Effector memory CD4-positive, alpha-beta T cell (primary cell): ENCODE measurements at places on chromosomes 4 and X.

- DNase-seq = no peak
These were observed 9.4 kb downstream of the ANKRD50 start for GRCh38 chr4:124703154-124703553.

- DNase-seq = no peak
These were observed 220.1 kb upstream of the STK26 start for GRCh38 chrX:131802836-131803626.

DNA sequence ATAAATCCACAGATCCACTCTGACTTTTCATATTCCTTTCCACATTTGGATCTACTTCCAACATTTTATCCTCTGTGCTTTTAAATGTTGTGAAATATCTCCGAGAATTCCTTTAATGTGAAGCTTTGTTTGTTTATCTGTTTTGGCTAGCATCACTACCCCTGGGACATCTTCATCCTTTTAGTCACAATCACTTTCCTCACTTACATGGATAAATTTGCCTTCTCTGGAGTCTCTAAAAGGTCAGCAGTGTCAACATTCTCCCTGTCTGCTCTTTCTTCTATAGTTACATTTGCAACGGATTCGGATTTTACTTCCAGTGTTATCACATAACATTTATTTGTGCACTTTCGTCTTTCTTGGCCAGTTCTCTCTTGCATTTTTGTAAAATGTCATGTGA, 34.2 kb upstream of the LRAT start:
- DNase-seq = no peak

- no peak for DNase-seq
These were observed 143.6 kb downstream of the RCHY1 start for GRCh38 chr4:75370576-75370975.

DNA sequence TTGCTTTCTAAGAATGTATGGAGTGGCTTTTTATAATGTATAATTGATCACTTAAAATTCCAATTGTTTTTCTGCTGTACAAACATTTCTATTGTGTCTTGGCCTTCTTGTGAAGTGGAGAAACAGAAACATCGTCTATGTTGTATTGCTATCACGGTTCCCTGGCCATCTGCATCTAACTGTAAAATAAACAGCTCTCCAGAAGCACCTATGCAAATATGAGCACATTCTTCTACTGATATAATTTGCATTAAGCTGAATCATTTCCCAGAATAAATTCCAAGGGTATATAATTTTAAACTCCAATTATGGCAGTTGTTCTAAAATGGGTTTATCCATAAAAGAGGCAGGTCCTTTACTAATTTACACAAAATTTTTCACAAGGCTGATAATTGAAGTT, 261.6 kb upstream of the STS start:
- no peak for DNase-seq

DNA sequence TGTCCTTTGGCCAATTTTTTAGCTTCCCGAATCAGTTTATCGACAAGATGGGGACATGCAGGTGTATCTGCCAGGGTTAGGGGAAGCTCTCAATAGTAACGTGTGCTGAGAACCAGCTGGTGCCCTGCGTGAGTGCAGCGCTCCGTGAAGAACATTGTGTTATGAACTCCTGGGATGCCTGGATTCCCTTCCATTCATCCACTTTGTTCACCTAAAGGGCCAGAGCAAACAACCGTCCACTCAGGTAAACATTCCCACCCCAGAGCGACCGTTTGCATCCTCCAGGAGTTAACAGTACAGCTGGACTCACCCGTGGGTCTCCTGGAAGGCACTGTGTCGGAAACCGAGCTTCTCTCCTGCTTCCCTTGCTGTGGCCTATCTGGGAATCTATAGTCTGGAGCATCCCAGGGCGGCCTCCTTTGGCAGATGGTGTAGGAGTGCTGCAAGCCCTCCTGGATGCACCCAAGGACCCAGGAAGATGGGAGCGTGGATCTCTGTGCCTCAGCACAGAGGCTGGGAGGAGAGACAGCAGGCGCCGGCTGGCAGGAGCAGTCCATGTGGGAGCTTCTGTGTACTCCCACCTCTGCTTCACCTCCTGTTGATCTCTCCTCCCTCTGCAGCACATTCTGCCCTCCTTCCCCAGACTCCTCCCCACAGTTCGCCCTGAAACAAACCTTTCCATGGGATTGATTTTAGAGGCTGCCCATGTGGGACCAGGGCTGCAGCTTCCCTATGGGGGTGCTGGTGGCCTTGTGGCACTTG, 62.7 kb downstream of the SHROOM2 start:
- no peak for DNase-seq

GRCh38 chrX:130975947-130976346, 72.9 kb upstream of the ENOX2 start:
- no peak for DNase-seq

- DNase-seq = no peak
These were observed 37.3 kb downstream of the PSAPL1 start for GRCh38 chr4:7397206-7398103.

DNA sequence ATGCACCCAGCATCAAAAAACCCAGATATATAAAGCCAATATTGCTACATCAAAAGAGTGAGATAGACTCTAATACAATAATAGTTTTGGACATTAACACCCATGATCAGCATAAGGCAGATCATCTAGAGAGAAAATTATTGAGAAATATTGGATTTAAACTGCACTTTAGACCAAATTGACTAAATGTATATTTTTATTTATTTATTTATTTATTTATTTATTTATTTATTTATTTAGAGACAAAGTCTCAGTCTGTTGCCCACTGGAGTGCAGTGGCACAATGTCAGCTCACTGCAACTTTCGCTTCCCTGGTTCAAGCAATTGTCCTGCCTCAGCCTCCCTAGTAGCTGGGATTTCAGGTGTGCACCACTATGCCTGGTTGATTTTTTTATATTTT, 193.0 kb downstream of the KLHL4 start:
- DNase-seq = no peak

DNA sequence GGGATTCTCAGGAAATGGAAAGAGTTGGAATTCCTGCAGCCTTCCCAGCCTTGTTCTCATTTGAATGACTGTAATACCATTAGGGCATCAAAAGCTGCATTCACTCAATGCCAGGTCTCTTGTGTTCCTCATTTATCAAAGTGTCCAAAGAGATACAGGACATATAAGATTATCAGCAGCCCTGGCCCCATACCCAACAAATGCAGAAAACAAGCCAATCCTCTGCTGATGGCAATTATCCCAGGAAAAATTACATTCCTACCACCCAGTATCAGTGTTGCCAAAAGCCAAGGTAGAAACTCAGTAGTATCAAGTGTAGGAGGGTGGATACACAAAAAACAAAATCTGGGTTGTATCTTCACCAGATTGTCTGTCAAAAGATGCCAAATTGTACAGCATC, 18.5 kb upstream of the ASB5 start:
- no peak for DNase-seq

- DNase-seq = no peak
These were observed 161.1 kb downstream of the VEGFC start for GRCh38 chr4:176631611-176632010.

DNA sequence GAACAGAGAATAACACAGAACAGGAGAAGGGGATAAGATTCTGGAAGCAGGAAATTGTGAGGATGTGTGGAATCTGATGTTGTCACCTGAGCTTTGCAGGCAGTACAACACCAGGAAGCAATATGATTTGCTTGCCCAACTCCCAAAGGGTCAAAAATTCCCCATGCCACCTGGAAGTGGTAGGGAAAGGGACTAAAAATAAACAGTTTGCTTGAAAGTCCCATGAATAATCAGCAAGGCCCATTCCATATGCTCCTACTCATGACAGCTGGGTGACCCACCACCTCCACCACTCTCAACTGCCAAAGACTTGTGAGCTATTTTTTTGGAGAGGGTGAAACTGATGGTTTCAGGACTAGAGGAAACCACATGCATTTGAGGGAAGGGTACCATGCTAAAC, 168.4 kb downstream of the KCNIP4 start:
- DNase-seq = no peak

DNA sequence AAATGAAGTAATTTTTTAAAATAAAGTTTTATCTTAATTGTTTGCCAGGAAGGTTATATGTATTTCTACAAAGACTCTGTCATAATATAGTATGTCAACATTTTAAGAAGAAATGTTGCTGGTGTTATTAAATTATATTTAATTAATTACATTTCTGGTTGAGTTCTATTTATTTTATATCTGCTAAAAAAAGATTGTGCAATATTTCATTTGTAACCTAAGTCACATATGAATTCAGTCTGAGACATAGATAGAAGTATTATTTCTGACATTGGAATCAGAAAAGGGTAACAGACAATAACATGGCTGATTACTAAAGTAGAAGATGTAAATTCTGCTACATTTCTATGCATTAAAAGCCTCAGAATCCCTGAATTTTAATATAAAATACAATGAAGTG, 1985.1 kb downstream of the C4orf33 start:
- no peak for DNase-seq

DNA sequence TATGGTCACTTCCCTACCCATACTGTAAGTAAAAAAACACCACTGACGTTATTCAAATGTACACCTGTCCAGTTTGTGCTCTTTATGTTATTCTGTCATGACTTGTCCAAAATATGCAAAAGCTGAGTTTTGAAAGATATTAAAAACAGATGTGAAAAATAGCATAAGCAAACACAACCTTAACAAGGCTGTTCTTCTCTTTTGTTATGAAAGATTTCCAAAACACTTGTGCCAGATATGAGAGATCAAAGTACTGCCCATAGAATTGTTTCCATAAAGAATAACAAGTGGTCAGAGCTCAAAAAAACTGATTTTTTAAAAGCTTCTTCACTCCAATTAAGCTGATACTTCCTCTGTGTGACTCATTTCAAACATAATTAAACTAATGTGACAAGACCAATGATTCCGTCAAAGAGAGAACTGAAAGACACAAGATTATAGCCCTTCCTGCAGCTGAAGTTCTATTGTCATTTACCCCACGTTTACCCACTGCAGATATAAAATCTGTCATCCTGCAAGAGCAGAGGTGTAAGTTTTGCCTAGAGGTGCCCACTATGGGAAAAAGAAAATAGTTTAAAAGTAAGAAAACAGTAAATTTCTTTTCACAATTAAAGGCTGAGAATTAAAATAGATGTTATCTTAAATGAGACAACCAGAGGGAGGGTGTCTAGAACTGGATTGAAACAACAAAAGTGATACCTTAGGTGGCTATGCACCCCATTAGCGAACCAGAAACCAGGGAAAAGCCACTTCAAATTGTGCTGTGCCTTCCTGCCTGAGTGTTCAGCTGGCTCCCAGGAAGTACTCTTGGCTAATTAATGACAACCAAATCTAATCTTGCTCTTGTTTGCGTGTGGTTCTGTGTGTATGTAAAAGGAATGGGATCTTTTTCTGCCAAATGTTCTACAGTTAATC, 30.1 kb downstream of the RASSF6 start:
- no peak for DNase-seq

DNA sequence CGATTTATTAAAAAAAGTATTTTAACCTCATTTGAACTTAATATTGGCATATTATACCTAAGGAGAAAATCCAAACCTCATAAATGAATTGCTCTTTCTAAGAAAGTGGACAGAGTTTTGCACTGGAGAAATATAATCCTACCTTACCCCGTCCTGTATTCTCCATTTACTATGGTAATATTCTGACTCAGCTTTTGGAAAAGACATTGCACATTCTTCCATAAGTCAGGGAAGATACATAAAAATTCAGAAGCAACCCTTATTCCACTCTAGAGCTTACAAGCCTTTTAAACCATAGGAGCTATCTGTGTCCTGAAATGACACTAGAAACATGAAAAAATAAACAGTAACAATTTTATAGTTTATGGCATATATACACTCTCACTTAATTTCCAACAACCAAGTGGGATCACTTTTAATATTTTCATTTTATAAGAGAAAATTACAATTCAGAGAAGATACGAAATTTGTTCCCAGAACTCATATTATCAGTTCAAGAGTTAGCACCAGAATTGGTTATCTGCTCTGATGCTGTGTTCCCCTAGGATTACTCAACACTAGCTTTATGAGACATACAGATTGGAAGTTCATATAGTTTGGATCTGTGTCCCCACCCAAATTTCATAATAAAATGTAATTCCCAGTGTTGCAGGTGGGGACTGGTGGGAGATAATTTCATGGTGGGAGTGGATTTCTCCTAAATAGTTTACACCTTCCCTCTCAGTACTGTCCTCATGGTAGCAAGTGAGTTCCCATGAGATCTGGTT, 359.4 kb downstream of the ARAP2 start:
- no peak for DNase-seq

- DNase-seq = no peak
These were observed 16.8 kb upstream of the EPGN start for GRCh38 chr4:74291471-74291870.

DNA sequence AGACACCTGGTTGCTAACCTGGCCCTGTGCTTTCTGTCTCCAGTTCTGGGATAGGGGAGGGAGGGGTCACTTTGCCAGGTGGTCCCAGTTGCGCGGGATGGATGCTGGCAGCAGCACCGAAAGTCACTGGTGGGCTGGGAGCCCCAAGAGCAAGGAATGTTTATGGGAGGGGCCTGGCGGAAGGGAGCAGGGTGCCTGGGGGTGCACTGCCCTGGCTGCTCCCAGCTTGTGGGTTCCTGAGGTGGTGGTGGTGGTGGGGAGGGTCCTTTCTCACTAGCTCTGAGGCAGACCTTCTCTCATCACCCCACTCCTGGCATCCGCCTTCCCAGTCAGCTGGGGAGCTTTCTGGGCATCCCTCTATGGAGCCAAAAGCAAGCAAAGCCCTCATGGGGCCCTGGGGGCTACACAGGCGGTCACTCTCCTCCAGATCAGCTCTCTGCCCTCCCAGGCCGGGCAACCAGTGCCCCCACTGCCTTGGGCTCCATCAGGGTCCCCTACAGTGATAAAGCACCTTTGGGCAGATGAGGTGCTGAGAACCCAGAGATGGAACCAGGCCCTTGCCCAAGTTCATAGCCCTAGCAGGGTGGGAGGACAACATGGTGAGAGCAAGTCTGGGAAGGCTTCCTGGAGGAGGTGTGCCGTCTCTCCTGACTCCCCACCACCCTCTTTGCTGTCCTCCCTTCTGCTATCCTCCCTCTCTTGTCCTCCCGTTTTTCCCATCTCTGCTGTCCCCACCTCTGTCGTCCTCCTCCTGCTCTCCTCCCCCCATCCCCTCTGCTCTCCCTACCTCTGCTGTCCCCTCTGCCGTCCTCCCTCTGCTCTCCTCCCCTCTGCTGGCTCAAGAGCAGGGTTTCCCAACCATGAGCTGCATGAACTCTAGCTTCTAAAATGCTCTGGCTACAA, 16.0 kb downstream of the FGFR3 start:
- DNase-seq = no peak

DNA sequence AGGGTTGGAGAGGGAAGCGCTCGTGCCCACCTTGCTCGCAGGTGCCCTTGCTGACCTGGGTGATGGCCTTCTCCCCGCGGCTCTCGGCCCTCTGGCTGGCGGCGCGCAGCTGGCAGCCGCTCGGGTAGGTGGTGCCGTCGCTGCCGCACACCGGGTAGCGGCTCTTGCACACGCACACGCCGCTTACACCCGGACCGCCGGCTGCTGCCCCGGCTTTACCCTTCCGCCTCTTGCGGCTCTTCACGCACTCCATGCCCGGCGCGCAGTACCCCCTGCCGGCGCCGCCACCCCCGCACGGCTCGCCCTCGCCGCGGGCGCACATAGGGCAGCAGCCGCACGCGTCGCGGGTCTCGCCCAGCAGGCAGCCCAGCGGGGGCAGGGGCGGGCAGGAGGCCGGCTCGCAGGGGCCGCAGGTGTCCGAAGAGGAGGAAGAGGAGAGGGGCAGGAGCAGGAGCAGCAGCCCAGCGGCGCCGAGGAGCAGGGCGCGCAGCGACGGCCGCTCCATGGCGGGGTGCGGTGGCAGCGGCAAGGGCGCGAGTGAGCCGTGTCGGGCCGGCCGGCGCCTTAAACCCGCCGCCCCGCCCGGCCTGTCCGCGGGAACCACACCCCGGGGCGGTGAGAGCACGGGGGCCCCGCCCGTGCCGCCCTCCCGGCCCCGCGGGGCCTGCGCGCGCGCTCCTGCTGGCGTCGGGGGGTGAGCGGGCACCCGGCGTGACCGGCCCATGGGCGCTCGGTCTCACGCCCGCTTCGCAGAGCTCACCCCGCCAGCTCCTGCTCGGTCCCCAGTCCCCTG, at the start of gene IGFBP7:
TSS of gene IGFBP7 (minus strand) at position 539 of the 793 bp plus-strand sequence. CDS start at position 505, 34 bp downstream.
- no peak for DNase-seq
